NCI-H345 (cell line): ENCODE measurements at places on chromosomes 16 and 17.

GRCh38 chr16:68090130-68090529 lies 5.0 kb downstream of the NFATC3 start:
- DNase-seq: no peak

DNA sequence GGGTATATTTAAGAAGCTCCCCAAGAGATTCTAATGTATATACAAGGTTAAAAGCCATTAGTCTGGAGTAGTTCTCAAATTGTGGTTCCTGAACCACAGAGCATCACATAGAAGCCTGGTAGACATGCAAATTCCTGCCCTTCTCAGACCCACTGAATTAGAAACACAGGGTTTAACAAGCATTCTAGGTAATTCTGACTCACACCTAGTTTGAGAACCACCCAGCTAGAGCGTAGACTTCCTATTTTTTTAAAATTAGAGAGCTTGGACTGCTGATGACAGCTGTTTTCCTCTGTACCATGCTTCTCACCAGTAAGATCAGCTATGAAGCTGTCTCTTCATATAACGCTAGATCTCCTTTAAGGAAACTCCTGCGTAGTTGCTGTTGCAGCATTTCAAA lies 50.6 kb downstream of the HS3ST3B1 start:
- no peak for DNase-seq

GRCh38 chr16:30766206-30766932 lies 4.2 kb downstream of the RNF40 start:
- DNase-seq: no peak

GRCh38 chr17:36885153-36885735 lies 52.0 kb upstream of the LHX1 start:
- DNase-seq: no peak

- peak; percentile 51 for DNase-seq
Measured at GRCh38 chr16:88022076-88023042, 71.1 kb downstream of the BANP start.

GRCh38 chr17:30570596-30571265 lies 93.5 kb downstream of the GOSR1 start:
- DNase-seq: no peak

- no peak for DNase-seq
Measured at GRCh38 chr16:30525844-30526136, 576 bp downstream of the ZNF768 start.

- DNase-seq: no peak
Measured at GRCh38 chr16:3509470-3509928, 8.7 kb downstream of the CLUAP1 start.

DNA sequence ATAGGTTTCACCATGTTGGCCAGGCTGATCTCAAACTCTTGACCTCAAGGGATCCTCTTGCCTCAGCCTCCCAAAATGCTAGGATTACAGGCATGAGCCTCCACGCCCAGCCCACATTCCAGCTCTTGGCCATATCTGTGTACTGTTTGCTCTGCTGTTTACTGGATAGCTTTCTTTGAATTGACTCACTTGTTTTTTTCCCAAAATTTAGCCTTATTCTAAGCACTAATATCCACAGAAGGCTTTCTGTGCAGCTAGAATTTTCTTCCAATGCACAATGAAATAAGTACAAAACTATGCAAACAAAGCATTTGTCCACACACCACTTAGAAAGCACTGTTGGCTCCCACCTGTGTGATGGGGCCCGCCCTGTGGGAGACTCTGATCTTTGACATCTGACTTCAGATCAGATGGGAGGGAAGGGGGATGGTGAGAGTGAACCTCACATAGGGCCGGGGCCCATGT lies 72.2 kb downstream of the CLEC16A start:
- peak; percentile 53 for DNase-seq

DNA sequence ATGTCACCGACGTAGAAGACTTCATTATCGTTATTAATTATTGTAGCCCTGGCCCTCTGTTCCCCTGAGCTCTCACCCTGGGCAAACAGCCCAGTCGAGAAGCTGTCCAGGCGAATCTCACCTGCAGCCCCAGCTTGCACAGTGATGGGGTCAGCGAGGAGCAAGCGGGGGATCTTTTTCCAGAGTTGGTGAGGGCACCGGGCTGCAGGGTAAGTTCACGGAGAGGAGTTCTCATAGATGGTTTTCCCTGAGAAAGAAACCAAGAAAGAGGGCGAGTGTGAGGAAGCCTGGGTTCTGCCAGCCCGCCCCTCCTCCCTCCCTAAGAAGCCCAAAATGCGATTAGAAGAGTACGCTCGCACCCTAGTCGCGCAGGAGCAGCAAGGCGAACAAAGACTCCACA lies 436 bp downstream of the SPAG5 start:
- DNase-seq: no peak

DNA sequence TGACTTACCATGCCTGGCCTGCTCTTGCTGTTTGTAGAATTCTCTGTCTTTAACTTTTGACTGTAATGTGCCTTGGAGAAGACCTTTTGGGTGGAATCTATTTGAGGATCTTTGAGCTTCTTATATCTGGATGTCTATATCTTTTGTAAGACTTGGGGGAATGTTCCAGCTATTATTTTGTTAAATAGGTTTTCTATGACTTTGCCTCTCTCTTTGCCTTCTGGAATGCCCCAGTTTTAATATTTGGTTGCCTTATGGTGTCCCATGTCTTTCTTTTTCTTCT lies 10.3 kb upstream of the PHB1 start:
- no peak for DNase-seq

- DNase-seq: no peak
Measured at GRCh38 chr16:1572673-1573072, 39.2 kb downstream of the IFT140 start.

DNA sequence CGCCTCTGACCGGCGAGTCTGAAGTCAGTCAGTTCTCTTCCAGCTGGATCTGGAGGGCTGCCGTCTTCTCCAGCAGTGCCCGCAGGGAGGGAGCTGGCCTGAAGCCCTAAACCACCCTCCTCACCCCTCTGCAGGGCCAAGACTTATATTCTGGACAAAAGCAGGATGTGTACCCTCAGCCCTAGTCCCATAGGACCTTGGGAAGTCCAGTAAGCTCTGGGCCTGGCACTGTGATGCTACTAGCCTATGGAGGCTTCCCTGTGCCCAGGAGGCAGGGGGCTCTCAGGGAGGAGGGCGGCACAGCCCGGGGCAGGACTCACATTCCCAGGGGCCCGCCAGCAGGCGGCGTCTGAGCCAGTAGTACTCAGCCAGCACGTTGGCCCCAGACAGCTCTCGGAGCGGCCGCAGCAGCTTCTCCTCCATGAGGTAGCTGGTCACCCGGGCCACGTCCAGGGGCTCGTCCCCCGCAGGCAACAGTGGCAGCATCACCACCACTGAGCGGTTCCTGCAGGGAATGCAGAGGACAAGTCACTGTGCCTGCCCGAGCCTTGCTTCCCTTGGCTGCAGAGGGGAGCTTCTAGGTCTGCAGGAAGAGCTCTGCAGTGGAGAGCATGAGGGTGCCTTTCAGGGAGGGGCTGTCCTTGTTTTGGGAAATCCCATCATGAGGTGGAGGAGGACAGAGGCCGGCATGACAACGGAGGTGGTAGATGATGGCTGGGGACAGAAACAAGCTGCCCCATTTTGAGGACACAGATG lies 41.7 kb downstream of the RMI2 start:
- no peak for DNase-seq

DNA sequence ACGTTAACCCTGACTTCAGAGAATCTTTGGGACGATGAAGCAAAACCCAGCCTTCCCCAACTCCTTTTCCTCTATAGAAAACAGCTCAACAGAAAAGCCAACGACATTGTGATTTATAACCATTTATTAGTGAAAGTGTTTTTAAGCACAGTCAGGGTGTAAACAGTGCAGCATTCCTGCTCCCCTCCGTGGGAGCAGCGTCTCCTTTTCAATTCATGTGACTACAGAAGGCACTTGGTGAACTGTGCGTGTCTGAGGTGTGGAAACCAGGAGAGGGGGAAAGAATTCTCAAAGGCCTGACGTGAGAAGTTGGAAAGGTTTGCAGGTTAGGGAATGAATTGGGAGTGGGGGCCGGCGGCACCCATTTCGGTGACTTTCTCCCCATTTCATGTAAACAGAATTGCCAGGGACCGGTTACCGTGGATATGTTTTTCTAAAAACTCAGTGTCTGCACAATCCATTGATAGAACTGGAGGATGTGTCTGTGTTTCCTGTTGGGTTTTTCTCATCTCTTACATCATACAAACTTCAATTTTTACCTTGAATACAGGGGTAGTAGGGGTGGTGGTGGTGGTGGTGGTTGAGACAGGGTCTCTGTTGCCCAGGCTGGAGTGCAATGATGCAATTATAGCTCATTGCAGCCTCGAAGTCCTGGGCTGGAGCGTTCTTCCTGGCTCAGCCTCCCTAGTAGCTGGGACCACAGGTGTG lies 53.1 kb downstream of the NDE1 start:
- no peak for DNase-seq

GRCh38 chr16:22938647-22939046 lies 124.7 kb downstream of the HS3ST2 start:
- no peak for DNase-seq

- DNase-seq: no peak
Measured at GRCh38 chr16:23301251-23302044, 654 bp upstream of the SCNN1B start.

DNA sequence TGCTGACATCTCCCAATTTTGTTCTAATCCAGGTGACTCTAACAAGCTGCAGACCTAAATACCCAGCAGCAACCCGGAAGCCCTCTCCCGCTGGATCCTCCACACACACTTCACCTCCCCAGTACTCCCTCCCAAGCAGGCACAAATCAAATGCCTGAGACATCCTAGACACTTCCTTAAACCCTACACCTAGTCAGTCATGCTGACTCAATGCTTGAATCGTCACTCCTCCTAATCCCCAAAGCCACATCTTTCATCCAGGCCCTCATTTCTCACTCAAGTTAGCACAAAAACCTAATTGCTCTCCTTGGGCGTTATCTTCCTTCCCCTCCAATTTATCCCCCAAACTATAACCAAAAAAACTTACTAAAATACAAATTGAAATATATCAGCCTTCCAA lies 32.7 kb downstream of the CMC2 start:
- DNase-seq: no peak

GRCh38 chr17:68249354-68249765 lies 1.5 kb downstream of the AMZ2 start:
- no peak for DNase-seq

GRCh38 chr17:2580661-2581060 lies 12.8 kb upstream of the PAFAH1B1 start:
- DNase-seq: no peak

DNA sequence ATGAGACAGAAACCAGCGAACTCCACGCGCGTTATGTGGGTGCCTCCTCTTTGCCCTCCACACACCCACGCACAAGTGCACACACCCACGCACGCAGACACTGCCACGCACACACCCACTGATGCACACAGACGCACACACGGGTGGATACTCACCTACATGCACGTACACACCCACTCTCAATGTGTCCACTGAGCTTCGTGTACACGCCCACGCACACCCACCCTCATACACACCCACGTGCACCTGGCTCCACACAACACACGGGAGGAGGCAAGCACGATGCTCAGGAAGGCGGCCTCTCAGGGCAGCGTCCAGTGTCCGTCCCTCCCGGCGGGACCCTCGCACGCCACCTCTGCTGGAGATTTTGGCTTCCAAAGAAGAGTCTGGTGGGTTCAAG lies 4.2 kb downstream of the RFNG start:
- no peak for DNase-seq

- no peak for DNase-seq
Measured at GRCh38 chr17:12990041-12990808, 27.6 kb downstream of the ELAC2 start.

DNA sequence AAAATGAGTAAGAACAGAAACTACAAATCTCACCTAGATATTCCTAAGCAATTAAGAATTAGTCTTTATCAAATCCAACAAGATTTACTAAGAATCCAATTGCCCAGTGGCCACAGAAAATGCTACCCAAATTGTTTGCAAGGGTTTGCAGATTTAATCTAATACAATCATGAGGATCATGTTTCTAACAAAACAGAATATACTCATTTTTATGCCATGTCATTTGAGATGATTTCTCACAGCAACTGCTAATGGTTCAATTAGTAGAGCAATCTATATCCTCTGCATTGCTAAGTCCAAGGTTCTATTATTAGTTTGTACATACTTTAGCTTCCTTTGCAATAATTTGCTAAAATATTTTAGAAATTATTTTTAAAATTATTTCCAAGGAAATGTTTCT lies 41.2 kb downstream of the HELZ start:
- DNase-seq: no peak

DNA sequence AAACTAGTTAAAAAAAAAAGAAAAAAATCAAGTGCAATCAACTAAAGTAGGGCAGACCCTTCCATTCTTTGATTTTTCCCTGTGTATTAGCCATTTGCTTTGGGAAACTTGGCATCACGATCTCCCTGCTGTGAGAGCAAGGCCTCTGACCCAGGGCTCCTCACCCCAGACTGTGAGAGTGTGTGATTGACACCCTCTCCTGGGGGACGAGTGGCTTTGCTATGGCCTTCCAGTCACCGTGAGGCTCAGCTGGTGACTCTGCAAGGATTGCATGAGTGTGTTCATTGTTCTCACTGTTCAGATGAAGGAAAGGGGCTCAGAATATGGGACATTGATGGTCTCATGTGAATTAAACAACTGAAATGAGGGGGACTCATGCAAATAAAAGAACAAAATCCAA lies 69.0 kb upstream of the BCAR1 start:
- DNase-seq: no peak

DNA sequence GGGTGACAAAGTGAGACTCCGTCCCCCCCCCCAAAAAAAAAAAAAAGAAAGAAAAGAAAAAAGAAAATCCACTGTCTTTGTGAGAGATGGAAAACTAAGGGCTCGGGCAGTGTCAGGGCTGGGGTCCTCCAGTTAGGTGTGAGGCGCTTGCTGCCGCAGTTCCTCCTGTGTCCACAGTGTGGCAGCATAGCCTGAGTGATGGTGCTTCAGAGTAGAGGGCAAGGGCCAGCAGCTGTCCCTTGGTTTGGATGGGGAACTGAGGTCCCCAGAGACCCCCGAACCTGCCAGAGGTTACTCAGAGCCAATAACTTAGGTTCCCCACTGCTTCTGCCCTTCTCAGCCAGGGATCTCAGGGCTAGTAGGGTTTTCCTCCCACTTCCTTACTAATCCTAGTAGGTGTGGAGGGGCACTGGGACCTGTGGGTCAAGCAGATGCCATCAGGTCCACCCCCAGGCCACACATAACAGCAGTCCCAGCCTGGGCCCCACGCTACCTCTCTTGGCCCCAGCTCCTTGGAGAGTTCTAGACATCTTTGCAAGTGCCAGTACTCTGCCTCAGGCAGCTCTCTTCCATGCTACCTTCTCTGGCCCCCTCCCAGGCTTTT lies 7.9 kb upstream of the LLGL1 start:
- peak; percentile 50 for DNase-seq

- DNase-seq: no peak
Measured at GRCh38 chr16:16850274-16850673, 471.3 kb downstream of the NPIPA7 start.
